ENCODE measurements at places on chromosomes 2 and 18.

GRCh38 chr2:125296742-125297141 is 1271.7 kb downstream of the CNTNAP5 start:
- DNase-seq: no peak

GRCh38 chr2:9423922-9424272 is 443 bp downstream of the CPSF3 start:
- DNase-seq: no peak

DNA sequence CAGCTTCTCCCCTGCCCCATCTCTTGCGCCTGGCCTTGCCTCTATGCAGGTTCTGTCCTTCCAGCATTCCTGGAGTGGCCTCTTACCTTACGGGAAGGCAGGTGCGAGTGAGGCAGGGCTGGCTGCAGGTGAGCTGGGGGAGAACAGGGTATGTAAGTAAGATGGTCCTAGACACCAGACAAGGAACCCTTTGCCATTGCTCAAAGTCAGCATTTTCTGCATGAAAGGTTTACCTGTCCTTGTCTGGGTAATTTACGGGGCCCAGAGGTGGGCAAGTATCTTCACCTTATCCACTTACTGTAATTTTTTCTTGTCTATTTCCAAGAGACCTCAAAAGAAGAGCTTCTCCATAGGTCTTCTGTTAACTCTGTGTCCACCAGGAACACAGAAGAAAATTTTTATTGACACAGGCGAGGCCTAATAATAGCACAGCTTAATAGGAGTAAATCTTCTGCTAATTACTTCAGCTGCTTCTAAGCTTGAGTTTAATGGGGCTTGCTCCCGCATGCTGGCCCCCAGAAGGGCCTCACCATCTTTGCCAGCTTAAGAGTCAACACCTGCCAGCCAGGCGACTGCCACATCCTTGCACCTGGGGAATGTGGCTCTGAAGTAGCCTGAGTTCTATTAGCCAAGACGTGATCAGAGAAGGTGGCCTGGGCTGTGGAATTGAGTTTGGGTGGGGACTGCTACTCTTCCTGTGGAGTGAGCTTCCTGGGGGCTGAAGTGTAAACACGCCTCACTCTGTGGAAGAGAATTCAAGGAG is 27.1 kb downstream of the PCARE start:
- no peak for DNase-seq

- no peak for DNase-seq
These were observed 213.4 kb upstream of the BOD1L2 start for GRCh38 chr18:56933472-56933871.

DNA sequence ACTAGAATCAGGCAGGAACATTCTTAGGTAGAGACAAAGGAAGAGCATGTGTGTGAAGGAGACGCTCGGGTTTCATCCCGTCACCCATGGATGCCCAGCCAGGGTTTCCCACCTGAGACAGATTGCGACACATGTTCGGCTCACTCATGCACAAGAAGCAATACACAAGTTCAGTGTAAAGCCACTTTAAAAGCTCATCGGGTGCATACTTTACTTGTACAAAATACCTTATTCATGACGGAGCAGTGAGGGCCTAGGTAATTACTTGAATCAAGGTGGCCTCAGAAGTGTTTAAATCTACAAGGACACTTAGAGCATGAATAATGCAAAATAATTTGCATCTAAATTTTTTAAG is 42.0 kb downstream of the ZEB2 start:
- no peak for DNase-seq

- DNase-seq: no peak
These were observed 309.0 kb downstream of the GULP1 start for GRCh38 chr2:188600536-188601210.

DNA sequence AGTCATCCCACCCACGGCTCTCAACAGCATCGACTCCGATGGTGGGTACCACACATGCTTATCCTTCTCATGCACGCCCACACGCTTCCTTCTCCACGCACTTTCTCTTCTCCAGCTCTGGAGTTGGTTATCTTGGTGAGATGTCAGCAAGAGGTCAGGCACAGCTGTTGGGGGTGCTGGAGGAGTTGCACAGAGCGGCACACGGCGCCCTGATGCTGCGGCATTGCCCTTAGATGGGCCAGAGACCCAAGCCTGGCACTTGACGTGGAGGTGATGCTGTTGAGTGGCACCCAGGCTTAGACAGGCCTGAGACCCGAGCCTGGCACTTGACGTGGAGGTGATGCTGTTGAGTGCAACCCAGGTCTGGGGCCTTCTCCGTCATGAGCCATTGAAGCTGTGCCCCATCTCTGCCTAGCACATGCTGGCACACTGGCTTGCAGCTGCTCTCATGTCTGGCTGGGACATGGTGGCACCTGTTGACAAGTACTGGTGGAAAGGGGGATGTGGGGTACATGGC is 83.2 kb downstream of the DGKD start:
- DNase-seq: no peak

- no peak for DNase-seq
These were observed 141.7 kb upstream of the SERPINE2 start for GRCh38 chr2:224180810-224181209.

DNA sequence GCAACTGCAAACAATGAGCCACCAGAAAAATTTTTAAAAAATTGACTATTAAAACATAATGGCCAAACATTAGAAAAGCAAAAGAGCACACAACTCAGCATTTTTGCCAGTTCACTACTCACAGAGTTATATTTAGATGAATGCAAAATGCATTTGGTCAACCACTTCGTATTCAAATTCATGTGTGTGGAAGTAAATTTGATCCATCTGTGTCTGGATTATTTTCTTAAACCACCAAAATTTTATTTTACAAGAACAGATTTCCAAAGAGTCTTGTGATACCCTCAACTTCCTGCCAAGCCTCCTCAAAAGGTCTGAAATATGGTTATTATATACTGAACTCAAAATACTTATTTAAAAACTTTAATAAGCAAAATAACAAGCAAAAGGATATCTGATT is 57.4 kb downstream of the PPP1R1C start:
- no peak for DNase-seq

Data from NCI-H2081 (cell line).